Cerebellum (tissue), 4 donors: ENCODE measurements at places on chromosomes 2 and 18.

DNA sequence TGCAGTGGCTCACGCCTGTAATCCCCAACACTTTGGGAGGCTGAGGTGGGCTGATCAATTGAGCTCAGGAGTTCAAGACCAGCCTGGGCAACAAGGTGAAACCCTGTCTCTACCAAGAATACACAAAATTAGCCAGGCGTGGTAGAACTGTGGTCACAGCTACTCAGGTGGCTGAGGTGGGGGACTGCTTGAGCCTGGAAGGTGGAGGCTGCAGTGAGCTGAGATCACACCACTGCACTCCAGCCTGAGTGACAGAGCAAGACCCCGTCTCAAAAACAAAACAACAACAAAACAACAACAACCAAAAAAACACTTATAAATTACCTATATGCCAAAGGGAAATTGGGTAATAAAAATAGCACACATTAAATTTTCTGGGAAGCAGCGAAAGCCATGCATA, 141.6 kb downstream of the HDAC4 start:
- DNase-seq = no peak

DNA sequence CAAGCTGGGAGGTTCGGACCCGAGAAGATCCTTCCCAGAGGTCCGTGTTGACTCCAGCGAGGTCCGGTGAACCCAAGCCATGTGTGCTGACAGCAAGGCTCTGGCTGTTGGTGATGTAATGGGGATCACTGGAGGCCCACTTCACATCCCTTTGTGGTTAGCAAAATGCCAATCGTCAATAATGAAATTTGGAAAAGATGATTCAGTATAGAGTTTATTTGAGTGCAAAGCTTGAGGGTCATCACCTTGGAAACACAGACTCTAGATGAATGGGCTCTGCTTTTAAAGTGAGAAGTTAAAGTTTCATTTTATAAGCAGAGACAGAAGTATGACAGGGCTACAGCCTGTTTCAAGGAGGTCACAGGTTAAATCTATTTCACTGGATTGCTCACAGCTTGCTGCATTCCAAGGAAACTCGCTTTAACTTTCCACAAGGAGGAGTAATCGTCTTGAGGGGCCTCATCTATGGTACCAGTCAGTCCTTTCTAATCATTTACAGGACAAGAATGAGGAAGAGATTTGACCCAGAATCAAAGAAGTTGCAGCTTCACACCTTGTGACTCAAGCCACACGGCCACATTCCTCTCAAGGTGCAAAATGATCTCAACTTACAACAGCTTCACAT, 140.5 kb downstream of the TPO start:
- DNase-seq = no peak

DNA sequence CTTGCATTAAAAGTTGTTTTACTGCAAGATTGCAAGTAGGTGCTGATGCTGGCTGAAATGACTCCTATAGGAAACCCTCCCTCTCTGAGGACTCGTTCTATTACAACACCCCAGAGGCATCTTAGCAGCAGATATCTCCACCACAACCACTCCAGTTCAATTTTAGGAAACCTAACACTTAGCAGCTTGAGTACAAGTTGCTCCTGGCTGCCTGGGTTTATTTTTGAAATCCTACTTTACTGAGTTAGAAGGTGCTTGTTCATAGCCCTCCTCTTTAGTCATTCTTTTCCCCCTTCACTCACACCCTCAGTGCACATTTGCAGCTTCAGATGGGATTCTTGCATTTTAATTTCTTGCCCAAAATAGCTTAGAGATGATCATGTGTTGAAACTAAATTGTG, 111.5 kb downstream of the MTCL1 start:
- DNase-seq = no peak

DNA sequence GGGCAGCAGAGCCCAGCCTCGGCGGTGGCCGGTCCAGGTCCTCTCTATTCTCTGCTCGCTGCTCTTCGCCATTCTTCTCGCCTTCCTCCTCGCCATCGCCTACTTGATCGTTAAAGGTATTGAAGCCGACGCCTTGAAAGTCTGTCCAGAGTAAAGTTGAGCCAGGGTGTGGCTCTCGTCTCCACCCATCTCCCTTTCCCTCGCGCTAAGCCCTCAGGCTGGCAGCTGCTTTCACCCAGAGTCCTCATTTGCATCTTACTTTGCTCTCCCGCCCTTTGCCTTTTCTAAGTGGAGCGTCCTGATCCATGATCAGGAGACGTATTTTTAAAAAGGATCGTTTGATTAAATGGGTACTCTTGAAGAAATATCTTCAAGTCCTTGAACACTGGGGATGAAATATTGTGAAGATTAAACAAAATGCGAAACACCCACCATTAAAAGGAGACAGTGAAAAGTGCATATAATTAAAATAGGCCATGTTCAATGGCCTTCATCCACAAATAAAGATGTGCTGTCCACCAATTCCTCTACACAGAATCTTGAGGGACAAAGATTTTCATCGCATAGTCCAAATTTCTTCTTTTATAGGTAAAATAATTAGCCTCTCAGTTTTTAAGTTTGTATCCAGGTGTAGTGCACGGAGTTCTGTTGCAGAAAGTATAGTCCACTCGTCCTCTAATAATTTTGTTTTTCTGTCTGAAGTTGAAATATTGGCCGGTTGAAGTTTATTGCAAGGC, 657 bp downstream of the ARL6IP6 start:
- DNase-seq = no peak

DNA sequence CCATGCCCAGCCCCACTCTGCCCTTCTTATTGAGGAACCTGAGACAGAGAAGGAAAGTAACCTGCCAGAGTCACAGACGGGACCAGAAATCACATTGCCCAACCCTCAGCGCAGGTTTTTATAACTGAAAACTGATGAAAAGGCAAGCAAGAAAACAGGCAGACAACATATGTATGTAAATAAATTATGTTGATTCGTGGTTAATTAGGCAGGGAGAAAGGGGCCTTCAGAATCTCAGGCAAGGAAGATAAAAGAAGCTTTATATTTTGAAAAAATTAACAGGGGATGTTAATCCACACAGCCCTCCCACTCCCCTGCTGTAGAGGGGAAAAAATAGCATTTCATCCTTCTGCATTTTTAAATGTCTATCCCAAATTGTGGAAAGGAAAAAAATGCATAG, 378.5 kb downstream of the PIK3C3 start:
- DNase-seq = no peak

DNA sequence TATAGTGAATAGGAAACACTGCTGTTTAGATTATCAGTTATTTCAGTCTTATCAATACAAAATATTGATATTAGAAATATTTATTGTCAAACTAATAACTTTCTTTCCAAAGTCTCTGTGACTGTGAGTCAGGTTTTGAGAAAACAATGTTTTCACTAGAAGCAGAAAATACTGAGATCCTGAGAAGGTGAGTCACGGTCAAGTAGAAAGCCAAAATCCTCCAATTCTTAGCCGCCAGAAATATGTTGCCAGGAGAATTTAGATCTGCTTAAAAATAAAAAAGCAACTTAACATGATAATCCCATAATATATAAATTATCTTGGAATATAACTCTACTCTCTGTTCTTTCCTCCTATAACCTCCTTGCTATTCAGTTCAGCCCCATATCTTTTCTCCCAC, 181.9 kb upstream of the NRXN1 start:
- DNase-seq = no peak

GRCh38 chr2:58039170-58039611, 7.4 kb upstream of the VRK2 start:
- DNase-seq = no peak

GRCh38 chr18:76467371-76468190, 27.5 kb downstream of the ZNF516 start:
- no peak for DNase-seq

DNA sequence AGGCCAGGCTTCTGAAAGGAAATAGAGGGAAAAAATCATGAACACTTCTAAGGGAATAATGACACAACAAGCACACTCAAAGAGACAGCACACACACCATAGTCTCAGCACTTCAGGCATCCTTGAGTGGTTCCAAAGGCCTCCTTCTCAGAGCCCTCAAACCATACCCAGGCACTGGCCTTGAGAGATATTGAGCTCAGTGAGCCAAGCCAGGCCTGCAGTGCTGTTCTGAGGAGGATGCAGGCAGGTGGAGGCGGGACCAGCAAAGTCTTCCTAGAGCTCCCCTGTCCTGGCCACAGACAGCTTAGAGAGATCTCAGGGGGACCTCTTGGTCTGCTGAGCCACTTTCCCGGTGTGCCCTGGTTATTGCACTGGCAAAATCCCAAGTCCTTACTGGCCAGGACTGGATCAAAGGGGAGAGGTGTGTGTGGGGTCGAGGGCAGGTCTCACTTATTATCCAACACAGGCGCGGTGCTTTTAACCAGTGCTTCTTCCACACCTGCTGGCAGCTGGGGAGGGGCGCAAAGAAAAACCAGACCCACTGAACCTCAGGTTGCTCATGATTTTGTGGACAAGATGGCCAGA, 86.8 kb upstream of the HAAO start:
- no peak for DNase-seq

DNA sequence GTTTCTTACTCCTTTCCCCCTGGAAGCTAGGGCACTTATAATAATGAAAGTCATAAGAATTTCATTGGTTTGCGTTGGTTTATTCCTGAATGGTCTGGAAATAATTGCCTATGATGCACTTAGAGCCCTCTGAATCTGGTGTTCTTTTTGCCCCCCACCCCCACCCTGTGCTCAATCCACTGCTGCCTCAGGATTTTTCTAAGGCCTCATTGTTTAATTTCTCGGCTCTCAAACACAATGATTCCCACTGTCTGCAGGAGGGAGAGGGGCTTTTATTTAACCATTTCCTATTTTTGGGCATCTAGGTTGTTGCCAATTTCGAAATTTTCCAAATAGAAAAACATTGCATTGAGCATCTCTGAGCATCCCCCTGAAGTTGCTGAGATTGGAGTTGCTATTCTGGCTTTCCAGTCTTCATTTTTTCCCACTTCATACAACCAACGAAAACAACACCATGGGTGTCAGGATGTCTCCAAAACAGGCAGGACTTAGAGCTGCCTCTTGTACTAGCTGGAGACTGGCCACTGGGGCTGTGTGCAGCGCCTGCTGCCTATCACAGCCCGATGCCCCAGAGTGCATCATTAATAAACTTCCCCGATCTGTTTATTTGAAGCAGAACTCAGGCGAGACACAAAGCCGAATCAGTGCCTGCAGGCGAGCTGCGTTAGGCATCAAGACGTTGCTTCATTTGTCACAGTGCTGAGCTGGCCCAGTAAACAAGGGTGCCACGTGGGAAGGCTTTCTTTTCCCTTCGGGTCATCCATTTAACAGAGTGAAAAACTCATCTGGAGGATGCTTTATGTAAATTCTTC, 1.8 kb upstream of the PCARE start:
- no peak for DNase-seq

DNA sequence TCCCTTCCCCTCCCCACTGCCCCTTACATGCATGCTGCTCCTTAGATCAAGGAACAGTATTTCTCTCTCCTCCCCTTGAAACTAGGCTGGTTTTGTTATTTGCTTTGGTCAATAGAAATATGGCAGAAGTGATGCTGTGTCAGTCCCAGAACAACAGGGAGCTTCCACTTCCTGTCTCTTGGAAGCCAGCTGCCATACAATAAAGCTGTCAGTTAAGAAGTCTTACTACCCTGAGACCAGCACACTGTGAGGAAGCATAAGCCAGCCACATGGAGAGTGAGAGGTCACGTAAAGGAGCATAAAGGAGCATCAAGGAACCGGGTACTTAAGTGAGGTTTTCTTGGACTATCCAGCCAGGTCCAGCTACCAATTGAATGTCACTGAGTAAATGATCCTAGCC, 126.6 kb downstream of the NOL4 start:
- DNase-seq = no peak

DNA sequence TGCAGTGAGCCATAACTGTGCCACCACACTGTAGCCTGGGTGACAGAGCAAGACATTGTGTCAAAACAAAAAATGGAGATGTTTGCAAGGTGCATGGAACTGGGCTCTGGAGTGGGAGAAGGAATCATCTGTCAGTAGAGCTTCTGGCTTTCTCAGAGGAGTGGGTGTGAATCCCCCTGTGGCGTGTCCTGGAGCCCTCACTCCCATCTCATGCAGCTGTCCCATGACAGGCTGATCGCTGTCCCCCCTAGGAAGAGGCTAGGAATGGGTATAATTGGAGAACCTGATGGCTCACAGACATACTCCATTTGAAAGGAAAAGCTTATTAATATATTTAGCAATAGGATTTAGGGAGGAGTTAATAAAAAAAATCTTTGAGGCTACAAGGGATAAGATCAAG, 125.8 kb upstream of the EPB41L3 start:
- no peak for DNase-seq

DNA sequence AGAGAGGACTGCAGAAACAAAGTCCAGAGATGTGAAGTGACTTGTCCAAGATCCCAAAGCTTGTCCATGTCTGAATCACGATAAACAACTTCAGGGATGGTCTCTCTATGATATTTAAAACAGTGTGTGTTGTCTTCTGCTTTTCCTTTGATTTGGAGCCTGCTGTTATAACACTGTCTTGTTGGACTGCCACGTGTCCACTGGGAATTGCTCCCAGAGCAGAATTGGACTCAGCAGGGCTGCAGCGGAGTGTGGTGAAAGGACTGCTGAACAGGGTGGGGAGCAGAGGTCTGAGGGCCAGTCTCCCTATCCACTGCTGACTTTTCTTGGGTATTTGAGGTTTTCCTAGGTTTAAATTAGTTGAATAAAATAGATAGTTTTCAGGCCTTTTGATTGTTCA, 68.3 kb downstream of the IL1R2 start:
- DNase-seq = no peak

GRCh38 chr2:231524477-231525247, 5.6 kb downstream of the NMUR1 start:
- no peak for DNase-seq

DNA sequence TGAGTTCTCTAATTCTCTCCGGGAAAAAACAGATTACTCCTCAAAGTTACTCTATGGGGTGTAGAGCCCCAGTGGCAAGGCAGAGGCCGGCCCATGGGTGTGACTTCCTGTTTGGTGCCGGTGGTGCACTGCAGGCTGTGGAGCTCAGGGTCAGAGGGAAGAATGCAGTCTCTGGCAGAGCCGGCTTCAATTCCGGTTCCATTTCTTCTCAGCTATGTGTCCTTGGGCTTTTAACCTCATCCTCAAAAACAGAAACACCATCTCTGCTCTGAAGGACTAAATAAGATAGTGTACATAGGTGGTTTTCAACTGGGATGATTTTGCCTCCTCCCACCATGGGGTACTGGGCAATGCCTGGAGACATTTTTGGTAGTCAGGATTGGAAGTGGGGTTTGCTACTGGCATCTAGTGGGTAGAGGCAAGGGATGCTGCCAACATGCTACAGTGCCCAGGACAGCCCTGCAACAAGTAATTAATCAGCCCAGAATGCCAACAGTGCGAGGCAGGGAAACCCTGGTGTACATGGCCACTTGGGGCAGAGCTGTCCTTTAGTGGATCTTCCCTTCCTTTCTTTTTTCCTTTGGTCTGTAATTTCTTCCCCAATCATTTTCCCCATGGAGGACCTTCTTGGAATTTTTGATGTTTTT, 81.2 kb downstream of the INSIG2 start:
- no peak for DNase-seq

DNA sequence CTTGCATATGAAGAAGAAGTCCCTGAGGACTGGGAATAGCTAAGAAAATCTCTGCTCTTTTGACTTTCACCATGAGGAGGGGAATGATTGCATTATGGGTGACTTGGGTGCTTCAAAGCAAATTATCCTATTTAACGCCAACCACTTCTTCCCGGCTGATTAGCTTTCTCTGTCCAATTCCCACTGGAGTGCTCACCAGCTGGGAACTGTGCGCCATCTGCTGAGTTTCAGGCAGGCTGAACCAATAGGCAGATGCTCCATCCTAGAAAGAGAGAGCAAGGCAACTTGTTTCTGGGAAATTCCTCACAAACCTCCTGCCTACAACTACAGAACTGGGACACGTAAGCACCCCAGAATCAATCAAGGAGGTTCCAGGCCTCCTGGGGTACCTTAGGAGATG, 49.4 kb downstream of the POLE4 start:
- peak; percentile 4 for DNase-seq
